ENCODE measurements at places on chromosomes 4 and X.

GRCh38 chr4:26746802-26747213 lies 113.8 kb upstream of the STIM2 start:
- no peak overlapping the region for H3K27ac ChIP-seq
- H3K4me3 ChIP-seq = no peak overlapping the region
- no peaks in the 10 kb centered on the region for H3K36me3 ChIP-seq
- H3K27me3 ChIP-seq = no peaks in the 10 kb centered on the region
- DNase-seq = no peak

DNA sequence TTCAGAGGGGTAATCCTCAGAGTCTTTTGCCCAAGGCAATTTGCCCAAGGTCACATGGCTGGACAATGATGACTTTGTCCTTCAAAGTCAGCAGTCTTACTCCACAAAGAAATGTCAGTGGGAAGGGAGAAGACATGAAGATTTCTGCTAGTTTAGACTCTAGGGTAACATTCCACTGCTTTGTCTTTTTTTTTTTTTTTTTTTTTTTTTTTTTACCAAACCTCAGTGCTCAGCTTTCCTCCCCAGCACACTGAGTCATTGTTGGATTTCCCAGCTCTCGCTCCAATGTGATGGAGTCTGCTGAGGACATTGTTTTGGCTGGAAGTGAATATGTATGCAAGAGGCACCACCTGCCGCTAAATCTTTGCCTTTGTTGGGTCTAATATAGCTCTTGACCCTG lies 7.2 kb upstream of the C1QTNF7 start:
- H3K4me1 ChIP-seq = no peaks in the 10 kb centered on the region
- no peak for DNase-seq
- no peaks in the 10 kb centered on the region for H3K36me3 ChIP-seq

- no peaks in the 10 kb centered on the region for H3K27me3 ChIP-seq
- H3K4me1 ChIP-seq = no peaks in the 10 kb centered on the region
- peak; percentile 71 for DNase-seq
- H3K4me3 ChIP-seq = peak overlapping the region; percentile 52
- H3K27ac ChIP-seq = peak overlapping the region; percentile 81
Measured at GRCh38 chrX:17375367-17375636, 302 bp downstream of the NHS start.

- H3K27me3 ChIP-seq = no peaks in the 10 kb centered on the region
Measured at GRCh38 chr4:164192844-164193243, 561.1 kb upstream of the SMIM31 start.

GRCh38 chrX:40922307-40922706 lies 162.9 kb upstream of the USP9X start:
- no peak overlapping the region for H3K27ac ChIP-seq
- H3K27me3 ChIP-seq = no peaks in the 10 kb centered on the region
- H3K4me1 ChIP-seq = no peaks in the 10 kb centered on the region
- no peak overlapping the region for H3K4me3 ChIP-seq
- no peak for DNase-seq

Data from sigmoid colon (tissue), 7 donors.